ENCODE measurements at places on chromosomes 16 and 17.

DNA sequence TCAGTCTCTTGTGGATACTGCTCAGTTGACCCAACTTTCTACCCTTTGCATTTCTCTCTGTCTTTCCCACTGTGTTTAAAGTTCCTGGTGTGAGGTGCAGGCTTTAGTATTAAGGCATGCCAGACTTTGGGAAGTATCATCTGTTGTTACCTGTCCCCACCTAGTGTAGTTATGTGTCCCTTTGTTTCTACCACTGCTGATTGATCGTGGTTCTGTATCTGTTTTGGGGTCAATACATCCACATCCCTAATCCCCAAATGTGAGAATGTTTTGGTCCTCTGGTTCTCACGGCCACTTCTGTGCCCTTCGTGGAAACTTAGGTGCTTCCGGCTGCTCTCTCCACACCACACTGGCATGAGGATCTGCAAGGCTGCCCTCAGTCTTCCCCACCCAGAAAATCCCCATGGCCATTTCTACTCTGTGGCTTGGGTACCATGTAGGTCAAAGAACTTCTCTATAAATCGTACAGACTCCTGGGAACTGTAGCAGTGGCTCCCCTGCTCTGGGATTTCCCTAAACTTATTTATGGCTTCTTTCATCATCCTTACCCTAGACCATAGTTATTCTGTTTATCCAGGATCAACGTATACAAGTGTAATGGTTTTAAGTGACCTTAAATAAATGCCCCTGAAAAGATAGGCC, 443.2 kb downstream of the XYLT1 start:
- DNase-seq = no peak

- peak; percentile 80 for DNase-seq
Observed at GRCh38 chr17:75152922-75153779, 1.2 kb downstream of the JPT1 start.

DNA sequence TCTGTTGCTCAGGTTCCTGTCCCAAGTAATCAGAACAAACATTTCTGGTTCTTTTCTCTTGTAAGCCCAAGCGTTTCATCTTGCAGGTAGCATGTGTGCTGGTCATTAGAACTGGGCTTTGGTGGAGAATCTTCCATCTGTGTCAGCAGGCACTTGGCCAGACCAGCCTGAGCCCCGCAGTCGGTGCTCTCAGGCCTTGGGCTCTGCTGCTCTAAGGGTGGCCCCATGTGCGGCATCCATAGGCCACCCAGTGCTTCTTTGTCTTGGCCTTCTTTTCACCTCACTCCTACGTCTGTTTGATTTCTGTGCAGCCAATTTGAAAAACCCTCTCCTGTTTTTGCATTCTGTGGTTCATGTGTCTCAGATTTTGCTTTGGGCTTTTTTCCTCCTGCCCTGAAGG, 51.6 kb downstream of the PLD6 start:
- no peak for DNase-seq

DNA sequence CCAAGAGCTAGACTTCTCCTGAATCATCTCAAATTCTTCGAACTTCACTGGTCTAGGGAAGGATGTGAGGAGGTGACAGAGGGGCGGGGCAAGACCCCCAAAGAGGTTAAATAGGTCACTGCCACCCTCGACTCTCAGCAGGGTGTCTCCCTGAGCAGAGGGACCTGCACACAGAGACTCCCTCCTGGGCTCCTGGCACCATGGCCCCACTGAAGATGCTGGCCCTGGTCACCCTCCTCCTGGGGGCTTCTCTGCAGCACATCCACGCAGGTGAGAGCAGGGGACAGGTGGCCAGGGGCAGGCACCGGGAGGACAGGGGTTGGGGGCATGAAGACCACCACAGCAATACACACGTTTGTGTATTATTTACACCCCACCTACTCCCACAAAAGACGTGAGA, 9.2 kb downstream of the CCL17 start:
- DNase-seq = no peak

DNA sequence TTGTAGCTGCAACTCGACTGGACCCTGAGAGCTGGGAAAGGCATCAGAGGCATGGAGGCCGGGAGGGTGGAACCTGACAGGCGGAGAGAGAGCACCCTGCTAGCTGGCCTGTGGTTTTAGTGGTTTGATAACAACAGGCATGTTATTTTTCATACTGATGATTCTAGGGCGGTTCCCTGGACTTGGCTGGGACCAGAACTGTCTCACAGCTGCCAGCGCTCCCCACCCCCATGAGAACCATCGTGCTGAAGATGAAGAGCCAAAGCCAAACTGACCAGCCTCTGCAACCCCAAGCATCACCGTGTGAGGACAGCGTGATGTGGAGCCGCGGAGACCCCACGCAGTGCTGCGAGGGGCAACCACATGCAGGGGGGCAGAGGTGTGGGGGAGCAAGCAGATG, 28.5 kb downstream of the MXRA7 start:
- DNase-seq = no peak

GRCh38 chr17:41009301-41009760, 403 bp upstream of the KRTAP3-1 start:
- no peak for DNase-seq

DNA sequence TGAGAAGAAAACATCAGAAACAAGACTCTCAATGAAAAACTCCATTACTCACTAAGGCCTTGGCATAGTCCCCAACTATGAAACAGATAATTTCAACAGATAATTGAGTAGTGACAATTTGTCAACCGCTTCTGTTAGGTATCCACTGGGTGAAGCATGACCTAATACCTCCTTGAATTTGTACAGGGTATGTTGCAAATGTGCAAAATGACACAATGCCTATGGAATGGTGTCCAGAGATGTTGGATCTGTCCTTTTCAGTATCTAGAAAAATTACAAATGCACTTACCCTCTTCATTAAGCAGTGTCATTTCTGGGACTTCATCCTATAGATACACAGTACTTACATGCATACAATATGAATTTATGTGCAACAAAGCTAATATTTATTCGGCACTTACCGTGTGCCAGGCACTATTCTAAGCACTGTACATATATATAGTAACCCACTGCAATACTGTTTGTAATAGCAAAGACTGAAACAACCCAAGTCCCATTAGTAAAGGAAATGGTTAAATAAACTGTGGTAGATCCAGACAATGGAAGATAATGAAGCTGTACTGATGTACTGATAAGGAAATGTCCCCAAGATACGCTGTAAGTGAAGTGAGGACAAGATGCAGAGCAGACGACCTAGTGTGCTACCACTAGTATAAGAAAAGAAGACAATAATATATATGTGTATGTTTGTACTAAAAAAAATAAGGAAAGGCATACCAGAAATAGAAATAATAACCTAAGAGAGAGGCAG, 21.4 kb upstream of the SLC6A4 start:
- DNase-seq = no peak

DNA sequence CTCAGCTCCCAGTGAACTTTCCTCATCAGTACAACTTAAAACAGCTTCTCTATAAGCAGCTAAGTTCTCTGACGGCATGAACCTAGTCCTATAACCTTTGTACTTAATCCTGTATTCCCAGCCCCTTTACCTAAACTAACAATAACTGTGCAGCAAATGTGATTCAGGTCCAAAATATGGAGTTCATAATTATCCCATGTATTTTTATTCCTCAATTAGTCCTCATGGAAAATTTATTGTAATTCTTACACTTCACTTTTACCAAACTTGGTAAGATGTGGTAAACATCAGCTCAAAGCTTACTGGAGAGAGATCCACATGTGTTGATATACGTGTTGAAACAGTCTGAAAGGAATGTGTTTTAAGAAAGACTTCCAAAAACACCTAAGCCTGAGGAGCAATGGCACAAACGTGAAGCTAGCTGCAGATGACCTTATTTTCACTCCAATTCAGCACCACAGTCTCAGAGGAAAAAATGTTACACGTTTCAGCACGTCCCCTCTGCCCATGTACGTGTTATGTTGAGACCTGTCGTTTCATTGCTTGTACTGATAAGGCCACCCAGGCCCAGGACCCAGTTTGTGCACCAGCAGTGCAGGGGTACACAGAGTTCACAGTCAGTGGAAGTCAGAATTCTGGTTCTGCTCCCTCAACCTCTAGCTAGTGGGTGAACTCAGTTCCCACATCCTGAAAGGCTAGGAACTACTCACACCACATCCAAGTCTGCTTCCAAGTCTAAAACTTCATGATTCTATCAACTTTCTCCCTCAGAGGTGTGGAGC, 7.1 kb downstream of the USP31 start:
- no peak for DNase-seq

- peak; percentile 81 for DNase-seq
Observed at GRCh38 chr17:64707050-64707591, 45.0 kb upstream of the SMURF2 start.

GRCh38 chr16:30184096-30184890, 891 bp downstream of the CORO1A start:
- DNase-seq = no peak

DNA sequence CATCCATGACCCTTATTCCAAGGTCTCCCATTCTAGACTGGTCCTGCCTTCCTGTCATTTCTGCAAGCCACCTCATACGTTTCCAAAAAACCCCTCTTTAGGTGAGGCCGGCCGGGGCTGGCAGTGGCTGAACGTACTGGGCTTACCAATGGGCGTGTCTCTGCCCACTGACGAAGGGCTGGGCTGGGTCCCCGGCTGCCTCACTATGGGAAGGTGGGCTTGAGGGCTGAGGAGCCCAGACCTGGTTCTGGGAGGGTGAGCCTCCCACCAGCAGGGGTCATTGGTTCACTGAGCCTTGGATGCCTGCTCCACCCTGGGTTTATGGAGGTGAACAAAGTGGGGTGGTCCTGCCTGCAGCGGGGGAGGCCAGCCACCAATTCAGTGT, 19.9 kb downstream of the KDM8 start:
- DNase-seq = no peak

DNA sequence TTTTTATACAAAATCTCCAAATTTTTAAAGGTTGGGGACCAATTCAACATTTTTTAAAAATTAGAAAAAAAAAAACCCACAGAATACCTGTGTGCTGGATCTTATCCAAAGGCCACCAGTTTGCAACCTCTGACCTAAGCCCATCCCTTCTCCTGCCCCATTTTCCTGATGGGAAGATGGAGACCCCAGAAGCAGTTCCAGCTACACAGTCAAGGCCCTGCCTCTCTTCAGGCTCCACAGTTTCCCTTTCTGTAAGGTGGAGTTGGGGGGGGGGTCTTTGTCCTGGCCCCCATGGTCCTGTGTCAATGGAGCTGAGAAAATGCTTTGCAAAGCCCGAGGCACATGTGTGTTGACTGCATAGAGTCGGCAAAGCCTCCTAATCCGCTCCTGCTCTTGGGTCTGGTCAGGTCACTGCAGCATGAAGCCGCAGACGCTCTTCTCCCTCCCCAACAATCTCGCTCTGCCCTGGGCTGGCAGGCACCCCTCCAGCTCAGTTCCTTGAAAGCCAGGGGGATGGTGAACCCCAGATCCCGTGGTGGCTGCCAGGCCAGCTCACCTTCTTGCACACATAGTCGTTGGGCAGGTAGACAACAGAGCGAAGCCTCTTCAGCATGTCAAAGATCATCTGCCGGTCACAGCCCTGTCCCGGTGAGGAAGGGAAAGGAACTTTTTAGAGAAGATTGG, 70.0 kb downstream of the CNGB1 start:
- DNase-seq = no peak

DNA sequence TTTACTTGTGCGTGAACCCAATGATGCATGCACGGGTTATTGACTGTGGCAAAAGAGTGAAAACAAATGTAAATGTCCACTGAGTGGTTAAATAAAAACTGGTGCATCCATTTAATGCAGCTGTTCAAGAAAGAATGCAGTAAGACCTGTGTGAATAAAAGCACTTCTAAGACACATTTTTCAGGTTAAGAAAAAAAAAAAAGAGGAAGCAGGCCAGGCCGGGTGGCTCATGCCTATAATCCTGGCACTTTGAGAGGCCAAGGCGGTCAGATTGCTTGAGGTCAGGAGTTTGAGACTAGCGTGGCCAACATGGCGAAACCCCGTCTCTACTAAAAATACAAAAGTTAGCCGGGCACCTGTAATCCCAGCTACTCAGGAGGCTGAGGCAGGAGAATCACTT, 11.8 kb downstream of the CNGB1 start:
- no peak for DNase-seq

GRCh38 chr16:56477096-56477878, 25.9 kb downstream of the OGFOD1 start:
- no peak for DNase-seq

DNA sequence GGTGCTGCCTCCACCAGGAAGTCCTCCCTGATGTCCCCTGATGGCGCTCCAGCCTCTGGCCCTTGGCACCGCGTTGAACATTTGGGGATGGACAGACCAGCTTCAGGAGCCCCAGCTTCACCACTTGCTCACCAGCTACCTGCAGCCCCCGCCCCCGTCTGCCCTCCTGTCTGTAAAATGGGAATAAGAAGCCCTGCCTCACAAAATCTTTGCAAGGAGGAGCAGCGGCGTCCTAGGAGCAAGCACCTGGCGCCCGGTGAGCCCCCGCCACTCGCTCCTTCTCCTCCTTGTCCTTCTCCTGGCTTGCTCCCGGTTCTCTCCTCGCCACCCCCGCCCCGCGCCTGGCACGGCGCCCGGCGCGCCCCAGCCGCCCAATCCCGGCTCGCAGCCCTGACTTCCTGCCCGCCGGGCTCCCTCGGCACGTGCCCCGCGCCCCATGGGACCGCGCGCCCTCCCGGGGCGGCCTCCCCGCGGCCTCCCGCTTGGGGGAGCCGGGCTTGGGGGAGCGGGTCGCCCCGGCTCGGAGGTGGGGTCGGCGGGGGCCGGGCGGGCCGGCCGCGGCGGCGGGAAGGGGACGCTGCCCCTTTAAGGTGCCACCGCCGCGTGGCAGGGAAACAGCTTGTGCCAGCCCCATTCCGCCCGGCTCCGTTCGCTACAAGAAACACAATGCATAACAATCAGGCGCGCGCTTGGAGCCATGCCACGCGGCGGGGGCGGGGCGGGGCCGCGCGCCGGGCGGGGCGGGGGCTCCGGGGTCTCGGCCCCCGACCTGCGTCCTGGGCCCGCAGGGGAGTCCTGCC, 9.1 kb upstream of the PPP1R1B start:
- DNase-seq = peak; percentile 60

DNA sequence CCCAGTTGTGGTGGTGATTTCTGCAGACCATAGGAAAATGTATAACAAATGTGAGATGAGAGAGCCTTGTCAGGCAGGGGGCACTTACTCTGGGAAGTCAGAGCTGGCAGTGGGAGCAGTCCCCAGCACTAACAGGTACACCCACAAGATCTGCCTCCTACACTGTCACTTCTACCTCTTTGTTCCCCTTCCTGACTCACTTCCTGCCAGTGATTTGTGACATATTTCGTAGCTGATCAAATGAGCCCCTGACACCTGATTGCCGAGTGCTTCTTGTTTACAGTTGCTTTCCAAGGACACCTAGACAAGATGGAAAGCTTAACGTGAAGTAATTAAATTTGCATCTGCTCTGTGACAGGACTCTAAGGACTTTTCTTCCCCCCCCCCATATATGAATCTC, 40.5 kb downstream of the FTO start:
- DNase-seq = no peak

DNA sequence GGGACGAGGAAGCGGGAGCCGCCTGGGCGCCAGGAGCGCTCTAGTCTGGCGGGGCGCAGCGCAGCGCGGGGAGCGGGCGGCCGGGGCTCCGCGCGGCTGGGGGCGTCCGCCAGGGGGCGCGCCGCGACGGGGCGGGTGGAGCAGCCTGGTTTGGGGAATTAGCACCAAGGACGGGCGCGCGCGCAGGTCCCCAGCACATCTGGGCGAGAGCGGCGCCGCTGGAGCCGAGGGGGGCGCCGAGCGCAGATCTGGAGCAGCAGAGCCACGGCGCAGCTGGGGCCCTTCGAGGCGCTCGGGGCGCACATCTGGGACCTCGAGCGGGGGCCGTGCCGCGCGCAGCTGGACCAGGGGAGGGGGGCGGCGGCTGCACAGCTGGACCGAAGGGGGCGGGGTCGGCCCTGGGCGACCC, at the start of gene NXPH3:
TSS of gene NXPH3 (plus strand) at position 193 of the 409 bp plus-strand sequence. CDS start 349 bp downstream, outside the sequence.
- DNase-seq = peak; percentile 79
